ENCODE measurements at places on chromosomes 7 and 10.

DNA sequence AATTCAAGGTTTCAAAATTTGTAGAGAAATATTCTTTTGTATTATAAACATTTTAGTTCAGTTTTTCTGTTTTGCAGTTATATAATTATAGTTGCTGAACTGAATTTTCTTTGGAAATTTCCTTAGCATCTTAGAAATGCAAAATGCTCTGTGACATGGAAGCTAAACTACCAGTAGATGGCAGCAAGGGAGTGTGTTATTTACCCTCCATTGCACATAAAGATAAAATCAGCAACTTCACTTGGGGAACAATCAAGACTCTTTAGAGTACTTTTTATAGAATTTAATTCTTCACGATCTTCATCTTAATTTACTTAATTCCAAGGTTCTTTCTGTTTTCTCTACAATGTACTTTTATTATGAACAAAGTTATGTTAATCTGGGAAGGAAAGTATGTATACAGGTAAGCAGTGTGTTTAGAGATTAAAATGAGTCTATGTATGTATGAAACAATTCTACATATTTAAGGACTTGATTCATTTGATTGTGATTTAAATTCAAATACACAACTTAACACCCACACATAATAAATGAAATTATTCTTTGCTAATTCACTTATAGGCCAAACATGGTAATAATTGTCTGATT lies 404.2 kb downstream of the THSD7A start:
- DNase-seq = peak; percentile 59

DNA sequence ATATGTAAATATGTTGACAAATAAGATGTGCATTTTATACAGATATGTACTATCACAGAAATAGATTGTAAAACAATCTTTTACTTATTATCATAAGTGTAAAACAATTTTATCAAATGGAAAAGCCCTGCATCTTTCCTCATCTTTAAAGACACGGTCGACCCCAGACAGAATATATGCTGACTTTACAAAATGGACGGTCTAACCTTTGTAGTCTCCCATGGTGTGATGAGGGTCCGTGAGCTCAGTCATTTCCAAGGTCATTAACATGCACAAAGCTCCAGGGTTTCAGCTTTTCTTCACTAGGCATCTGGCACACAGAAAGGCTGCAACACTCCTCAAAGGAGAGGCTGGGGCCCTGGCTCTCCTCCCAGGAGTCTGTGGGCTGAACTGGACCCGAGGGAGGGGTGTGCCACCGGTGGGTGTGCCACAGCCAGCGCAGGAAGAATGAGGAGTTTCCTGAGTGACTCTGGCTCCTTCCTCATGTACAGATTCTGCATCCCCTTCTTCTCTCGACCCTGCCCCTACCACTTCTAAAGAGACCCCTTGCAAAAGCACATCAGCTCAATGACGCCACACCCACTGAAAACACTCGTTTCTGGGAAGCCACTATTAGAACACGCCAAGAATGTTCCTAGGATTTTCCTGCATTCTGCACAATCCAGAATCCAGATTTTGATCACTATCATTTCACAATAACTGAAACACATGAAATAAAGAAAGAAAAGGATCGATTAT lies 26.2 kb upstream of the ABLIM1 start:
- no peak for DNase-seq

DNA sequence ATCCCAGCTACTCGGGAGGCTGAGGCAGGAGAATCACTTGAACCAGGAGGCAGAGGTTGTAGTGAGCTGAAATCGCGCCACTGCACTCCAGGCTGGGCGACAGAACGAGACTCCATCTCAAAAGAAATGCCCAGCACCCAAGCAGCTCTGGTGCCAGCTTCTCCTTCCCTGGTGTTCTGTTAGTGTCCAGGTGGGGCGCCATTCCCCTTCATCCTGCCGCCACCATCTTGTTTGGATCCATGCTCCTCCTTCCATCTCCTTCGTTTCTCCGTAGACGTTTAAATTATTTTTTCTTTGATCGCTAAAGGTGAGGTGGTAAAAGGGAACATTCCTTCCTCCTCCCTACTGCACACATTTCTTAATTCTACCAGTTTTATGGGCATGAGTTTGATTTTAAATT lies 30.3 kb downstream of the PROSER2 start:
- no peak for DNase-seq

GRCh38 chr10:88895250-88895649 lies 15.2 kb downstream of the STAMBPL1 start:
- no peak for DNase-seq

DNA sequence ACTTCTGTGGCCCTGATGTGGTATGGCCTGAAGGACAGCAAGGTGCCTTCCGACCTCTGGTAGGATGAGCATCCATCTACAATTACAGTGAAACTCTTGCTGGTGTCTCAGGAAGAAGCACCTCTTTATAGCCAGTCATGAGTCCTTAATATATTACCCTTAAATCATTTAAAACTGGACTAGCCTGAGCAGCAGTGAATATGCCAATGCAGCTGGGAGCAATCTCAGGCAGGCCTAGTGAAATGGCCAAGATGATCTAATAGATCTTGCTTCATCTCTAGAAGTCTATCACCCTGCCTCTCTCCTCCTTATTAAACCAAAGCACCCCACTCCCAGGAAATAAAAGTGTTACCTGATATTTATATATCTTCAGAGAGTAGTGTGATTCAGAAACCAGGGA lies 66.7 kb upstream of the SORCS3 start:
- DNase-seq = no peak

GRCh38 chr7:72020311-72020710 lies 391.8 kb downstream of the CALN1 start:
- DNase-seq = no peak

GRCh38 chr10:112215342-112215774 lies 31.8 kb upstream of the GPAM start:
- no peak for DNase-seq

DNA sequence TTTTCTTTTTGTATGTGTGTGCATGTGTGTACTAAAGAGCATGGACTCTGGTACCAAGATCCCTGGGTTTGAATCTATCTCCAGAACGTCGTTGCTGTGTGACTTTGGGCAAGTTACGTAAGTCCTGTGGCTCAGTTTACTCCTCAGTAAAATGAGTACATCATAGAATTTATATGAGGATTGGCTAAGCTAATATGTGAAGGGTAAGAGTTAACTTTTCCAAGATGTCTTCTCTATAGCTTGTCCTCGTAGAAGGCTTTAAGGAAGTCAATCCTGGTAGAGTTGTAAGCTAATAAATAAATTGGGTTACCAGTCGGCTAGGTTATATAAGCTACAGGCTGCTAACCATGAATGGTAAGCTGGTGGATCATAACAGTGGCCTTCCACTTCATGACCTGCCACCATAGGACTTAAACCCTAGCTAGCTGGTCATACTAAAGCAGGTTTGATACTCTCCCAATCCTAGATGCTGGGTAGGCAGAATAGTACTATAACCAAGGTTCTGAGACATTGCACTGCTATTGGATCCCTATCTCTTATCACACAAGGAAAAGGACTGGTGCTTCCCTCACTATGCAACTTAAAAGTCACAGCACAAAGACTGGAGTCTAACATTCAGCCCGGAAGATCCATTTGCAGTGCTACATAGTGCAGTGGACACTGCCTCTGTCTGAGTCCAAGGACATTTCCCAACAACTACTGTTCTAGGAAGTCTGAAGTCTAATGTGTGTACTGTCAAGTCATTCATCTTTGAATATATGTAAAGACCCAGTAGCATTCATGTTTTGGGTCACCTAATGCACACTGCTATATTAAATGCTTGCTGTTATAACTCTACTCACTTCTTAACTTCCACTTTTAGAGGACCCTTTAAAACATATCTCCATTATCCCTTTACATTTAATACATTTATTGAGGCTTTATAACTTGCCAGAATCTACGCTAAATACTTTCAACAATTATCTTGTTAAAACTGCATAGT lies 156.2 kb downstream of the CRPPA start:
- no peak for DNase-seq

DNA sequence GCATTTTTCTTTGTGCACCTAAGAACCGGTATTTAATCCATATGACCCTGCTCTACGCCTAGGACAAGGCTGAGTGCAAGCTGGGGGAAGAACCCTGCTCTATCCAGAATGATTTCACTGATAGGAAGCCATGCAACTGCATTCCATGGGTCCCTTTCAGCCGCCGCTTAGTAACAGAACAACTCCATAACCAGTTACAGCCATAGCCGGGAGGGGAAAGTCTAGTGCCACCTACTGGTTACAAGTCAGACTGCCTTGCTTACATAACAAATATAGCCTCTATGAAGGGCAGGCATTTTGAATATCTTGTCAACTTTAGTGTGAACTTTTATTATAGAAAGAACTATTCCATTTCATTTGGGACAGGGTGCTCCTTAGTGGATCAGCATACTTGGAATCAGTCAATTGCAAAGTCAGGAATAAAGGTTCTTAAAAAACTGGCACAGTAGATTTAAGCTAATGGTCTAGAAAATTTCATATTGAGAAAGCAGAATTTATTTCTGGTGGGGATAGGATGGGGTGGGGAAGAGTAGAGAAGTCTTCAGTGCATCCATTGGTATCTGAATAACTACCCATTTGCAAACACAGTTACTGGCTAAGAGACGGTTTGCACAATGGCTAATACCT lies 521.7 kb downstream of the ADRA2A start:
- peak; percentile 73 for DNase-seq

DNA sequence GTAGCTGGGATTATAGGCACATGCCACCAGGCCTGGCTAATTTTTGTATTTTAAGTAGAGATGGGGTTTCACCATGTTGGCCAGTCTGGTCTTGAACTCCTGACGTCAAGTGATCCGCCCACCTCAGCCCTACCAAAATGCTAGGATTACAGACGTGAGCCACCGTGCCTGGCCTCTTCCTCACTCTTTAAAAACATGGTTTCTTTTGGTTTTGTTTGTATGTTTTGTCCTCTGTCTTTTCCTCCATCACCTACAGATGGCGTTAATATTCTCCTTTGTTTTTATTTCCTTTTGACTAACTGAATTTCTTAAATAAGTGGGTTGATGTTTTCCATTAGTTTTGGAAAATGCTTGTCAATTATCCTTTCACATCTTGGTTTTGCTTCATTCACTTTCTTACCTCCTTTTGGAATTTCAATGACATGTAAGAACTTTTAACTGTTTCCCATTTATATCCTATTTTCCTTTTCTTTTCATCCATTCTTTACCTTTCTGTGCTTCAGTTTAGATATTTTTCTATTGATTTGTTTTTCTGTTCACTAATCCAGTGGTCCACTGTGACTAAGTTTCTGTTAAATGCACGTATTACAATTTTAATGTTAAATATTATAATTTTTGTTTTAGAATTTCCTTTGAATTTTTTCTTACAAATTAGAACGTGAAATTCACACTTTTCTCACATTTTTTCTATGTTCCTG lies 104.1 kb downstream of the ZNF467 start:
- DNase-seq = peak; percentile 27

GRCh38 chr7:40499718-40500117 lies 364.9 kb downstream of the SUGCT start:
- DNase-seq = no peak

GRCh38 chr10:14016011-14016536 lies 314.6 kb downstream of the FRMD4A start:
- peak; percentile 71 for DNase-seq

DNA sequence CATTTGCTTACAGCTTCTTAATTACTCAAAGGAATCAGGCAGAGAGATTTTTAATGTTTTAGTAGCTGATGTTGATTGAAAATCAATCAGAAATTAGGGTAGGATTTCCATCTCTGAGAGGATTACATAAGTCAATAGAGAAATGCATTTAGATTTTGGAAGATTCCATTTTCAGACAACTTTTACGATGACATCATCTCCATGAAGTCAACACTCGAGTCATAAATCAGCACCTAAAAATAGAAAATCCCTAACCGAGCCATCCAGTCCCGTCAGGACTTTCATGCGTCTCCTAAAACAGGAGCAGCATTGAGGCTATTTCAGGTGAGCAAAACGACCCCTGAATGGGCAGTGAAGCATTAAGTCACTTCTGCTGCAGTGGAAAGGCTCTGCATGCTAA lies 279.7 kb upstream of the RNF32 start:
- DNase-seq = no peak

DNA sequence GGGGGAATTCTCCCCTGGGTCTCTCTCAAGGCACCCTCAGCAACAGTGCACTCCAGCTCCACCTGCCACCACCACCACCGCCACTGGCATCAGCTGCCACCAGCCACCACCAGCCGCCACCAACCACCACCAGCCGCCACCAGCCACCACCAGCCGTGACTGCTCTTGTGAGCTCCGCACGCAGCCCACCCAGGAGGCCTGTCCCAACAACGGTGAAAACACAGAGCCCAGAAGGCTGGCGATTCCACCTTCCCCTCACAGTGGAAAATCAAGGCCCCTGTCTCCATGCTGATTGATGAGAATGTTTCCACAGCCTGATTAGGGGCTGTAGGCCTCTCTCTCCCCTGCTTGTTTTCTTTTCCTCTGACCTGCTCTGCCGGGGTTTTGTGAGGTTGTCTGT lies 41.1 kb downstream of the COBL start:
- no peak for DNase-seq

DNA sequence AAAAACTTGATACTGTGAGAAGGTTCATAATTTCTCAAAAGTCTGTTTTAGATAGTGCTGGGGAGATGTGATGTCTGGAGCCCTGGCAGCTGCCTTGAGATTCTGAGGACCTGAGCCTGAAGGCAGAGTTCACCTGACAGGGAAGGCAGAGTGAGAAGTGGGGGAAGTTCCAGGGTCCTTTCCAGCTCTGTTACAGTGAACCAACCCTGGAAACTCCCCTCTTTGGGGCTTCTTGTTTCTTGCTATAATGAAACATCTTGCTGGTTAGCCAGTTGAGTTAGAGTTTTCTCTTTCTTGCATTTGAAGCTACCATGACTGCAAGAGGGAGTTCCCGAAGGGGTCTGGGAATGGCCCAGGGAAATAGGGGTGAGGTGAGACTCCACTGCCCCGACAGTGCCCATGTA lies 158.9 kb upstream of the TNRC18 start:
- peak; percentile 81 for DNase-seq

GRCh38 chr10:72098836-72099599 lies 10.7 kb upstream of the SPOCK2 start:
- no peak for DNase-seq

- peak; percentile 27 for DNase-seq
Measured at GRCh38 chr7:12623885-12624498, 53.5 kb downstream of the SCIN start.

- DNase-seq = peak; percentile 1
Measured at GRCh38 chr7:19752020-19752419, 21.4 kb downstream of the TMEM196 start.

- DNase-seq = no peak
Measured at GRCh38 chr10:64368298-64368697, 847.1 kb downstream of the REEP3 start.

DNA sequence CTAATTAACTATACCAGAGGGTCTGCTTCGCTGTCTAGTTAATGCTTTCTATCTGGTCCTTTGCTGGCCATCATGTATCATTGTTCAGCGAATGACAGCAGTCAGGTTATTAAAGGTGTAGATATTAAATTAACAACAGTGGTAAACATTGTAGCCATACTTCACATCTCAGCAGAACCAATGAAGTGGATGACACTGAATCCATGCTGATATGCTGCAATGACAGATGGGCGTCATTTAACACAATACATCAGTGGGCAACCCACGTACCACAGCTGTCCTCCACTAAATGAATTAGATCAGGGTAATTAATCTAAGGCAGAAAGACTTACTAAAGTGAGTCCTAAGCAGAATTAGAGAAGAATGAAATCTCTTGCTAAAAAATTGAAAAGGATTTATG lies 767.2 kb downstream of the NXPH1 start:
- no peak for DNase-seq

Data from GM12865 (cell line).